ENCODE measurements at places on chromosomes 5 and 9.

DNA sequence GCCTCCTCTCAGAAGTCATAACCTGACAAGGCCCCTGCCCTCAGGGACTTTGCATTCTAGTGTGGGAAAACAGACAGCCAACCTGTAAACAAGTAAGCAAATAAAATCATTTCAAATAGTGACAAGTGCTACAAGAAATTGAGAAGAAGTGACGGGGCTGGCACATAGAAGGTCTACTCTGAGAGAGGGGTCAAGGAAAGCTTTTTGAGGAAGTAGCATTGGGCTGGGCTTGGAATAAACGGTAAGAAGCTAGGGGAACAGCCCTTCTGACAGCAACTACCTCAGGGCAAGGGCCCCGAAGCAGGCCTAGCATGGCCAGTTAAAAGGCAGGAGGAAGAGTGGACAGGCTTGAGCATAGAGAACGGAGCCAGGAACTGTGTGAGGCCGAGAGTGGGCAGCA is 4.8 kb upstream of the SLC2A8 start:
- DNase-seq: no peak

- no peak for DNase-seq
These were observed 7.5 kb upstream of the ZNF367 start for GRCh38 chr9:96425500-96426169.

GRCh38 chr5:9188131-9188530 is 357.7 kb downstream of the SEMA5A start:
- DNase-seq: peak; percentile 6

GRCh38 chr5:6461793-6462650 is 13.4 kb downstream of the UBE2QL1 start:
- no peak for DNase-seq

DNA sequence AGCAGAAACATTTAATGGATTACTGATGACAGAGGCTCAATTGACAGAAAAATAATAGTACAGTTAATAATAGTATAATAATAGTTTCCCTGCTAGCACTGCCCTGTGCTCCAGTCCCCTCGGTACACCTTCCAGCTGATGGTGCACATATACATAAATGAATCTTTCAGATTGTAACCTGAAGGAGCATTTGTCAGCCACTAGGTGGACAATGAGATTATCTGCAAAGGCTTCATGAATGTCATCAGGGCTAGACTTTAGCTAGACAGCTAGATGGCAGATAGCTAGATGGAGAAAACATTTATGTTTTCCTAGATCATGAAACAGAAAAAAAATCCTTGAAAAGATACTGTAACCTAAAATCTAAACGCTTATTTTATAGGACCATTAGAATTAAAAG is 304.4 kb upstream of the SMC2 start:
- DNase-seq: peak; percentile 78

- no peak for DNase-seq
These were observed 32.2 kb downstream of the CARD6 start for GRCh38 chr5:40873286-40873880.

DNA sequence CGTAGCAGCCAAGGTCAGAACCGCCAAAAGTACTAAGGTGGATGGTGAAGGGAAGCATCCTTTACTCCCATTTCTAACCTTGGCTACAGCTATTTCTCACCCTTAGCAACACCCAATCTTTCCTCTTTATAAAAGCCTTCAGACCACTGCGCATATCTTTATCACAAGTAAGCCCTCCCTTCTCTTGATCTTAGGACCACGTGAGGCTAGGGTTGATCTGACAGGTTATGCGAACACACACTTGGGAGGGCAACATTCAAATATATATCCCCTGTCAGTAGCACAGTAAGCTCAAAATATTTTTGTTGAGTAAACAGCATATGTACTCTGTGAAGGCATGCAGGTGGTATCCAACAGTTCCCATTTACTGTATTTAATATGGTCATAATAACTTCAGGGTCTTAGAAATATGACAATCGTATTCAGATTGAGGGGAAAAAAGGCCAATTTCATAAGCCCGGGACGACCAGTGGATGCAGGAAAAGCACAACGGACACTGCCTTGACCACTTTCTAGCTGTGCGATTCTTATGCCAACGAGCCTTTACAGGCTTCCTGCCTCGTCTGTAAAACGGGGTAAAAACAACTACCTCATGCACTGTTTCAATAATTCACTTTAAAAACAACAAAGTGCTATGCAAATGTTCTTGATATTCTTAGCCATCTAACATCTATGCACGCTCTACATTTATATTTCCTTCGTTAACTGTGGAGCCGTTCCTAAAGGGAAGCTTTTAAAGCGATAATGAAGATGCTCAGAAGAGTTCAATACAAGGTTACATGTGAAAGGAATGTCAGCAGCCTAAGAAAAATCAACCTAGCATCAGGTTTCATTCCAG is 1.3 kb downstream of the ARSB start:
- peak; percentile 56 for DNase-seq

DNA sequence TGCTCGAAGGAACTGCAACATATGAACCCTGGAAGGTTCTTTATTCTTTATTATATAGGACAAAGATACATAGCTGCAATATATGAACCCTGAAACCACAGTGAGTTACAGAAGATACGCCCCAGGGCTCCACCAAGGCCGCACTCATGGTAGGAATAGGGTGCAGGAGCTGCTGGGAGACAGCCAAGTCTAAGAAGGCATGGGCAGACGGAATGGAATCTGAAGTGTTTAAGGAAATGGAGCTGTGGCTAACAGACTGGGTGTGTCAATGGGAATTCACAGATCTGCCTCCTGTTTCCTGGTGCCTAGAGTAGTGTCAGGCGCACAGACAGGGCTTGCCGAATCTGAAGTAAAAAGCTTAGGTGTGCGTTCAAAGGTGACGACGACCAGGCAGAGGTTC is 286.4 kb downstream of the DENND1A start:
- peak; percentile 49 for DNase-seq

GRCh38 chr5:155189981-155190380 is 176.4 kb downstream of the KIF4B start:
- peak; percentile 85 for DNase-seq

DNA sequence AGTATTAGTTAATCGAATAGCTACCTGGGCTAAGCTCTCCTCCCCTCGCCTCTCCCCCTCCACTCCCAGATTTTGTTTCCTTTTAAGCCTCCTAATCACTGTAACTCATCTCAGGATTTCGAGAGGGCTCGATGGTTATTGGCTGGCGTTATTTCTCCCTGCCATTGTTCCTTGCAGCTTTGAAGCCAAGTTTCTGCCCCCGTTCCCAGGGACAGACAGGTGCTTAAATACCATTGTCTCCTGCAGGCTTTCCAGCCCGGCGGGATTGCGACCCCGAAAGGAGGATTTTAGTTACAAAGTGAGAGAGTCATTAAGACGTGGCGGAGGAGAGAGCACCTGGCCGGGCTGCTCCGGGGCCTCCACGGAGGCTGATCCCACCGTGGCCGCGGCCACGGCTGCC is 46.2 kb downstream of the ASS1 start:
- DNase-seq: no peak

DNA sequence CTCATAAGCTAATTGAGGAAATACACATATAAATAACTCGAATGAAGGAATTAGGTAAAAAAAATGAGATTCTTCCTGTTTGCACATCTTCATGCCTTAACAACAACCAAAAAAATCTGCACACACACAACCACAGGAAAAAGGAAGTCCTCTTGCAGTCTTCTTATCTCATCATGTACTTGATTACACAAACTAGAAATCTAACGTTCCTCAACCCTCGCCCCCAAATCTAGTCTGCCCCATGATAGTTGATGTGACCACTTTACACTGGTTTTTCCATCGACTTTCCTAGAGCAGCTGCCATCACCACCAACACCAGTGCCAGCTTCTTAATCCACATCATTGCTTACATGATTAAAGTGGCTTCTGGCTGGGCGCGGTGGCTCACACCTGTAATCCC is 31.2 kb upstream of the RNU6ATAC start:
- DNase-seq: no peak

GRCh38 chr9:12697719-12698118 is 4.5 kb downstream of the TYRP1 start:
- DNase-seq: no peak

GRCh38 chr5:56259002-56259511 is 25.9 kb upstream of the ANKRD55 start:
- no peak for DNase-seq

- no peak for DNase-seq
These were observed 491.7 kb upstream of the PIK3R1 start for GRCh38 chr5:67723873-67724272.

DNA sequence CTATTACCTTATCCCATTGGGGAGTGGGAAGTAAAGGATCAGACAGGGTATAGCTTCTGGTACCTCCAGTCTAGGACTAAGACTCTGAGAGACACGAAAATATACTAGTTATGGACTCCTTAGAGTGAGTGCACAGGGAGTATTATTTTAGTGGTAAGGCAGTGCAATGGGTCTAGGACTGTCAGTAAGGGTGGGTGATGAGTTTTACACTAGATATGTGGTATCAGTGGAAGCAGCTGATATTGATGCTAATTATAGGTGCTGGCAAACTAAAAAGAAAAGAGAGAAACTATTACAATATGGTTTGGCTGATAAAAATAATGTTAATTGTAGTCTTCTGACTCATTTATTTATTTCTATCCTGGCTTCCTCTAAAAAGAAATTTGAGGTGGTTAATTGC is 118.6 kb downstream of the UNC13B start:
- DNase-seq: no peak

DNA sequence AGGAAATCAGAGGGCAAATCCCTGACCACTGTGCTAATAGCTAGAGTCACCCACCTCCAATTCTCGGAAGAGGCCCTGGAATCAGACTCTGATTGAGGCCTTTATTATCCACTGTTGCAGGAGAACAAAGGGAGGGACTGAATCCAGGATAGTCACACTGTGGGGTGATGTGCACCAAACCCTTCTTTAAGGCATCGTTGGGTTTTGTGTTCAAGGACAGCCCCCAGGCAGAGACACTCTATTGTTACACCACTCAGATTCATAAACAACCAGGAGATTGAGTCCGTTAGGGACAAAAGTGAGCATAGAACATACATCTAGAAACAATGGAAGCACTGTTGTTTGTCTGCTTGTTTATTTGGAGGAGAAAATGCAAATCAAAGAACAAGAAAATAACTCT is 124.6 kb upstream of the TBCA start:
- no peak for DNase-seq

DNA sequence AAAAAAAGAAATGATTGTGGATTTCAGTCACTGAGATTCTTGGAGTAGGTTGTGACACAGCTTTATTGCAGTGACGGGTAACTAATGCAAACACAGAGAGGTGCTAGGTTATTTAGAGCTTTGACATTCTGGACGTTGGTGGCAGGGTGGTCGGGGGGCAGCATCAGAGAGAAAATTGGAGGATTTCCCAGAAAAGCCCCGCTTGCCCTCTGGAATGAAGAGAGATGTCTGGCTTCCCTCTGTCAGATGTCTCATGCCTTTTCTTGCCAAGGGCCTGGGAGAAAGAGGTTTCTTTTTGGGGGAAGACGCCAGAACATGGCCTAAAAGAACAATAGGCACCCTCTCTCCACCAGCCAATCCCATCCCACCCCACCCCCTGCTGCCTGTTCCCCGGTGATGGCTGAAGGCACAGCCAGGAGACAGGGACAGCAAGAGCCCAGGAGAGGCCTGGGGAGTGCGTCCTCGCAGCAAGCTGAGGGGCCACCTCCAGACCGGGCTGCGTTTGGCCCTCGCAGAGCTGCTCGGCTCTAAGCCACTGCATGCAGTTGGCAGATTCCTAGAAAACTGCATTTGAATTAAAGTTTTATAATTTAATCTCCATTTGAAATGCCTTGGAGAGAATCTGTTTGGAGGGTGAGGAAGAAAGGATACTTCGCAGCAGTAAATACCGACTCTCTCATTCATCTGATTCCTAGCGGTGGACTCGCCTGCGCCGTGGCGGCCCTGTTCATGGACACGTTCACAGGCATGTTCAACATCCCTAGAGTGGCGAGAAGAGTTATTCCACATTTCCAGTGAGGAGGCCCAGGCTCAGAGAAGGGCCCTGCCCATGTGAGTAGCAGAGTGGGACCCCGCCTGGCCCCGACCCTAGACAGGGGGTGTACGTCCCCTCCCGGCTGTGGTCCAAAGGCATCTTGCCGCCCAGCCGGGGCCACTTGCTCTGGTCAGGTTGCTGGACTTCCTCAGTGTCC is 55.7 kb downstream of the TSPAN17 start:
- no peak for DNase-seq

- peak; percentile 77 for DNase-seq
These were observed 794.0 kb downstream of the EFNA5 start for GRCh38 chr5:106876665-106877194.

- DNase-seq: no peak
These were observed 380.7 kb downstream of the IRX2 start for GRCh38 chr5:2370626-2371418.

- DNase-seq: no peak
These were observed 17.2 kb downstream of the C5orf63 start for GRCh38 chr5:127055880-127056653.

DNA sequence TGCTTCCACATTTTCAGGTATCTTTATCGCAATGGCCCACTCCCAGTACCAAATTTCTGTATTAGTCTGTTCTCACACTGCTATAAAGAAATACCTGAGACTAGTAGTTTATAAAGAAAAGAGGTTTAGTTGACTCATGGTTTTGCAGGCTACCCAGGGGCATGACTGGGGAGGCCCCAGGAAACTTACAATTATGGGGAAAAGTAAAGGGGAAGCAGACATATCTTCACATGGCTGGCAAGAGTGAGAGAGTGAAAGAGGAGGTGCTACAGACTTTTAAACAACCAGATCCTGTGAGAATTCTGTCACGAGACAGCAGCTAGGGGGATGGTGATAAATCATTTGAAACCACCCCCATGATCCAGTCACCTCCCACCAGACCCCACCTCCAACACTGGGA is 238.2 kb upstream of the DMAC1 start:
- no peak for DNase-seq

GRCh38 chr5:150197476-150197875 is 7.6 kb downstream of the SLC6A7 start:
- no peak for DNase-seq

DNA sequence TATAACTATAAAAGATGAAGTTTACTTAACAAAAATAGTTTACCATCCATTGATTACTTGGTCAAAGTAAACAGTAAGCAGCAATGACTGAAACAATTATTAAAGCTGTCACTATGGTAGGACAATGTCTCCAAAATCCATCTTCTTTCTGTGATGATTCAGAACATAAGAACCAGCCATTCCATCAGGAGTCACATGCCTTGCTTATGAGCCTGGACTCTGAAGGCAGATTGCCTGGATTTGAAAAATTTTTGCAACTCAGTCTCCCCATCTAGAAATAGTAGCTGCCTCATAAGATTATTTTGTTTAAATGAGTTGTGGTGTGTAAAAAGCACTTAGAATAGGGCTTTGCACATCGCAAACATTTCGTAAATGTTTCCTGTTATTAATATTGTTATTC is 136.2 kb downstream of the LIFR start:
- no peak for DNase-seq

GRCh38 chr5:51882647-51883046 is 499.4 kb downstream of the ISL1 start:
- DNase-seq: no peak

All from DMS53 (cell line).